ENCODE measurements at places on chromosomes 2 and 18. TPM values are rescaled to one million over a fixed set of nuclear protein-coding genes. Genes with fewer than 3 reads are reported as not detected.

The GRHL1 gene
- total RNA-seq: 0.34 TPM

The SLC9A4 gene
- not detected for total RNA-seq

The ZSCAN30 gene
- 18.2 TPM for total RNA-seq

The HOXD11 gene
- total RNA-seq: not detected

The SOWAHC gene
- total RNA-seq: 16.0 TPM

The FKBP7 gene
- total RNA-seq: 40.3 TPM

The GPR55 gene
- not detected for total RNA-seq
